ENCODE measurements at places on chromosomes 1 and 21.

DNA sequence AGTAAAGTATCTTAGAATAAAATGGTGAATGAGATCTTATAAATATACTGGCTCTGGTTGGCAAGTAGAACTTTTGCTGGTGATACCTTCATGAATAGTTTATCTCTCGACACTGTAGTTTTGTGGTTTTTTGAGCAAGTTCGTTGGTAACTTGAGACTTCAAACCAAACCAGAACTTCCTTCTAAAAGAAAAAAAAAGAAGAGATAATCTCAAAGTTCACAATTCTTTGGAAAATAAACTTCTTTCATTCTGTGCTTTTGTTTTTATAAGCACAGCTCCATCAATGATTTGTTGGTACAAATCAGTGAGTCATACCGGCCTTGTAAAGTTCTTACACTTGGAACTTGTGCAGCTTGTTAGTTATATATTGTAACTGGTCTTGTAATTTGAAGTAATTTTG is 2.3 kb downstream of the HIPK1 start:
- peak; percentile 46 for DNase-seq

DNA sequence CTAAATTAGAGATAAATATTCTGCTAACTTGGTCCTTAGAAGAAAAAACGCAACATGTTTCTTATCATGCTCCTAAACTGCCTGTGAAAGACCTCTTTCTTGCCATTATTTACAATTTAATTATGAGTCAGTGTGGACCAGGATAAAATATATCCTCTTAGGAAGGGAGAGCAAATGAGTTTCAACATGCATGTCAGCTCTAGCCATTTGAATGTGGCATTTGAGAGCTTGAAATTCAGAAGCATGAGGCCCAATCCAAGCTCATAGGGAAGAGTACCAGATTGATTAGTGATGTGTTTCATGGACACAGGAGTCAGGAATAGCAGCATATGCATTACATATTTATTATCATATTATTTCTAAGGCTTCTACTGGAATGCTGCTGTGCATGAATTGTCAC is 39.3 kb downstream of the TBX15 start:
- no peak for DNase-seq

GRCh38 chr1:151106894-151107293 is 36.3 kb downstream of the GABPB2 start:
- DNase-seq: no peak

DNA sequence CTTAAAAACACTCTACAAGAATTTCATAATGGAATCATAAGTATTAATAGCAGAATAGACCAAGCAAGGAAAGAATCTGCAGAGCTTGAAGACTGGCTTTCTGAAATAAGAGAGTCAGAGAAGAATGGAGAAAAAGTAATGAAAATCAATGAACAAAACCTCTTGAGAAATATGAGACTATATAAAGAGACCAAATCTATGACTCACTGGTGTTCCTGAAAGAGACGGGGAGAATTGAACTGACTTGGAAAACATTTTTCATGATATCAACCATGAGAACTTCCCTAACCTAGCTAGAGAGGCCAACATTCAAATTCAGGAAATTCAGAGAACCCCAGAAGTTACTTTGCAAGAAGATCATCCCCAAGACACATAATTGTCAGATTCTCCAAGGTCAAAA is 85.6 kb downstream of the GDAP2 start:
- DNase-seq: no peak

DNA sequence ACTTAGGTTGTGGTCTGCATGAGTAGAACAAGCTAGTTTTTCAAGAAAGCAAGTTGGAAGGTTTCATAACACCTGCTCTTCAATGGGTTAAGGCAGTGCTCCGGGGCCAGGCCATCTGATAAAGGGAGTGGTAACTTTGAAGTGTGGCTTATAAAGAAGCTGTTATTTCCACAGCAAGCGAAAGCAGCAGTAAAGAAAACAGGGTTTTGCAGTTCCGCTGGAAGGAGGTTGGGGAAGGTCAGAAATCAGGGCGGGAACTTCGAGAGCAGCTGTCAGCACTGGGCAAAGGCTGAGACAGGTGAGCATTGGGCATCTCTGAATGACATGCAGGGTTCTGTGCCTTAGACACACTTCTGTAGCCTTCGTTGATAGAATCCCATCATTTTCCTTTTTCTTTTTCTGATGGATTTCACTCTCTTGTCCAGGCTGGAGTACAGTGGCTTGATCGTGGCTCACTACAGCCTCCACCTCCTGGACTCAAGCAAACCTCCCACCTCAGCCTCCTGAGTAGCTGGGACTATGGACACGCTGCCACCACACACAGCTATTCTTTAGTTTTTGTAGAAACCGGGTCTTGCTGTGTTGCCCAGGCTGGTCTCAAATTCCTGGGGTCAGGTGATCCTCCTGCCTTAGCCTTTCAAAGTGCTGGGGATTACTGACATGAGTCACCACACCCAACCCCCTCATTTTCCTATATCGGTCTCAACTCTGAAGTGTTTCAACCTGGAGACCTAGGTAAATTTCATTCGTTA is 20.5 kb downstream of the TMEM51 start:
- DNase-seq: no peak

- DNase-seq: no peak
Observed at GRCh38 chr1:32220746-32221580, 1.2 kb downstream of the TMEM234 start.

DNA sequence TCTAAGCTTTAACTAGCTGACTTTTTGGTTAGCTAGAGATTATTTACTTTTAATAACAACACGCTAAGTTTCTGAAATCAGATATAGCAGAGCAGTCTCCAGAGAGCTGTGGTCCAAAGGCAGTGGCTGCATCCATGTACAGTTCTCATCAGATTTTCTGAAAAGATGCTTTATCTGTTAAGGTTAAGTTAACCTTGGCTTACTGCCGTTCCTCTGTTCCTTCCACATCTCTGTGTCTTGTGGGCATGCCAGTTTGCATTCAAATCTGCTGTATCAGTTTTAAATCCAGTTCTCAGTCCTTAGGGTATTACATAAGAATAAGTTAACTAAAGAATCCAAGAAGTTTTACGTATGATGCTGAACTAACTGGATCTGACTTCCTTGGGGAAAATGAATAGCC is 46.8 kb downstream of the SPATA46 start:
- no peak for DNase-seq

- no peak for DNase-seq
Observed at GRCh38 chr1:212973426-212973825, 23.1 kb downstream of the VASH2 start.

DNA sequence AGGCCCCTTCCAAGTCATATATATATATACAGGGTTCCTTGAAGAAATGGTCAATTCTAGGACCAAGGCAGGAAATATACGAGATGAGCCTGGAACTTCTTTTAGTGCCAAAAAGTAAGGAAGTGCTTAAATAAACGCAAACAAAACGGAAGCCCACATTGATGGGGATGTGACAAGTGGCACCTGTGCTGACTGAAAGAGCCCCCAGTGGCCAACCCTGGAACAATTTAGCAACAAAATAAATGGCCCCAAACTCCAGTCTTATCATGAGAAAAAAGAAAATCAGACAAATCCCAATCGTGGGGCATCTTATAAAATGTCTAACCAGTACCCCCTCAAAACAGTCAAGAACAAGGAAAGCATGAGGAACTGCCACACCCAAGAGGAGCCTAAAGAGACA is 17.7 kb downstream of the PLA2G5 start:
- no peak for DNase-seq

- DNase-seq: no peak
Observed at GRCh38 chr1:194968916-194969315, 1639.3 kb downstream of the KCNT2 start.
